Suppressor macrophage (primary cell): ENCODE measurements at places on chromosomes 12 and 14.

- DNase-seq = peak; percentile 77
Measured at GRCh38 chr14:34078117-34078743, 127.4 kb upstream of the EGLN3 start.

- DNase-seq = no peak
Measured at GRCh38 chr12:103924761-103925641, 5.2 kb upstream of the HSP90B1 start.

DNA sequence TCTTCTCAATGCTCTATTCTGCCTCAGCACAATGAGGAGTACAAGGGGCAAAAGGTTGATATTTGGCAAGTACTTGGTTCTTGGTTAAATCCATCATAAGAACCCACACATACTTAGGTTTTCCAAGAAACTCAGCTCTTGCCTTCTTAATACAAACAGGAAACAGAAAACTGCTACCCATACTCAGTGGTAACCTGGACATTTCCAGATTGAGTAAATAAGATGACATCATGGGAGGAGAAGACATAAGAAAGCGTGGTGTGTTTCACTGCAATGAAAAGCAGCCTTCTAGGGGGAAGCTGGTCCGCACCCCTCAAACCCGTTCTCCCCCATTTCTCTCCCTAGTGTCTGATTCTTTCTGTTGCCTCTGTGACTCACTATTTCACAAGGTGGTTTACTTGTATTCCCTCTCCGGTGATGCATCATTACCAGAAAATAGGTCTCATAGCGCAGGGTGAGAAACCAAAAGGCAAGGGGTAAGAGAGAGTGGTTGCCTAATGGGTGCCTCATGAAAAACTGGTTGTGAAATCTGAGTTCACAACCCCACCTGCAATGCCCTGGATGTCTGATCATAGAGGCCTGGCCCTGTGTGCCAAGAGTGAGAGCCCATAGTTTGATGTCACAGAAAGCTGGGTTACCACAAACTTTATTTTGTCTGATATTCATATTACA is 326.5 kb upstream of the TBX3 start:
- DNase-seq = no peak

DNA sequence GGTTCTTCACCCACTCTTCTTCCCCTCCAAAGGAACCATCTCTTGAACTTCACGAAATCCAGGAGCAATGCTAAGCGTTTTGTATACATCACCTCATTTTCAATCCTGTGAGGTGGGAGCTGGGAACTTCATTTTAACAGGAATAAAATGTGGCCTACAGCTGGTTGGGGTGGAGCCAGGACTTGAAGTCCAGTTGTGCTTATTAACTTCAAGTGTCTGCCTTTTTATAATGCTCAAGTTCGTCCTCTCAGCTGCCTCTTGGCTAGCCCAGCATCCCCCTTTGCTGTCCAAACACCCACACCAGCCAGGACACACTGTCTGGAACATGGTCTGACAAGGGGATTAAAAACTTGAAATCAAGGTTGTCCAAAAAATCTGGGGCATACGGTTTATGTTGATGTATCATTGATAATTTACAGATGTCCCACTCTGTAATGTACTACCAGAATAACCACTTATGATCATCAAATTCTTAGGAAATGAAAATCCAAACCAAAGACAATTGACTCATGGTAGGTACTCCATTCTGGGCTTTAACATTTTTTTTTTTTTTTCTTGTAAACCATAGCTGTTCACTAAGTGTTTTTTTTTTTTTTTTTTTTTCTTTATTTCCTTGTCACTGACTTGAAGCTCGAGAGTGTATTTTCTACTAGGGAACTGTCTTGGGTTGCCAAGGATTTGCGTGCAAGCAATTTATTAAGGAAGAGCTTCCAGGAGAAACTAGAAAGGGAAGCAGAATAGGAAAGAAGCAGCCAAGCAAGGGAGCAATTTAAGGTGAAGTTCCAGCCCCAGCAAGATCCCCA is 252.3 kb downstream of the EFCAB11 start:
- peak; percentile 21 for DNase-seq

DNA sequence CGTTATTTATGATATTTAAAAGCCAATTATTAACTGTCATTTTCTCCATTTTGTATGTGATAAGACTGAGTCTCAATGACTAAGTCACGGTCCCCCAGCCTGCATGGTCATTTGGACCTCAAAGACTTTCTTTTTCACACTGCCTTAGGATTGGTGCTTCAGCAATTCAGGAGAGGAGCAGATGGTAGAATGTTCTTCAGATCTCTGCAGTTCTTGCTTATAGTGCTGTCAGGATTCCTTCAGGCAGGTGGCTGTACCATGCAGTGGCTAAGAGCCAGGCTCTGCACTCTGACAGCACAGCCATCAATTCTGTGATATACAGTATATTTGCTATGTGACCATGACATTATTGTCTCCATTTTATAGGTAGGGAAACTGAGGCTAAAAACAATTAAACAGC is 18.7 kb downstream of the SSPN start:
- DNase-seq = no peak

DNA sequence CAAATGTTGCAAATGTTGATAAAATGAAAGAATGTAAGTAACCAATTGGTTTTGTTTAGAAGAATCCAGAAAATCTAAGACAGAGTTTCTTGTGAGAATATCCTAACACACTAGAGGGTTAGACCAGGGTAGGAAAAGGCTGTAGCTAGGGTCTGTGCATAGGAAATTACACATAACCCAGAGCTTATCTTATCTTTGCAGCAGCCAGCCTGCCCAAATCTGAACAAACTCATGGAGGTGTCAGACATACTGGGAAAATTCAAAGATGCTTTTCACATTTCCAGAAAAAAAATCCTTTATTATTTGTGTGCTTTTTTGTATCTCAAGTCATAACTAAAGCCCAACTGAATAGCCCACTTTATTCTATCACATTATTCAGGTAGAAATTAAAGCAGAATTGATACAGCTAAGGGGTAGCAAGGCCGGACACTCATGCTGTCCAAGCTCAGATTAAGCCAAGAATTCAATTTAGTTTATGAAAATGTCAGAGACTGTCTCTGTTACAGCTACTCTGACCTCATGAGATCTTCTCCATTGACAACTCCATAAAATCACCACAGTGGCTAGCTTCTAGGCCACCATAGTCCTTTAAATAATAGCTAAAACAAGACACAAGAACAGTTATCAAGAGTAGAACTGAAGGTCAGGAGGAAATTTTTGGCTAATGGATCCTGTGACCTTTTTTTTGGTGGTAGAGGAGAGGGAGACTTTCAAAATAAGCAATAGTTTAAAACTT is 169.6 kb upstream of the RASSF8 start:
- DNase-seq = no peak

GRCh38 chr14:52279408-52279807 is 11.9 kb downstream of the PTGDR start:
- peak; percentile 38 for DNase-seq

DNA sequence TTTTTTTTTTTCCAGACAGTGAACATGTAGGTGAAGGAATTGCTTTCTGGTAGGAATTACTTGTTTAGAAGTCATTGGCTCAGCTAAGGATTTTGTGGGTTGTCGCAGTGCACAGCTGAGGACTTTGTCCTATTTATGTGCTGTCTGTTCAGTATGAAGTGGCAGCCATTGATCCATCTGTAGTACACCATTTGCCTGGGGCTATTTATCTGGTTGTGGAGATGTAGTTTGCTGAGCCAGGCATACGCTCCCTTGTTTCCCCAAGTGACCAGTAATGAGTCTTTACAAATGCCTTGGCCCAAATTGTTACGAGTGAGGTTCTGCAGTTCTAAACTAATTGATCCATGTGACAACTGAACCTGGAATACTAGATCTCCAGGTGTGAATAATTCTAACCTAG is 140.1 kb downstream of the NRXN3 start:
- no peak for DNase-seq

DNA sequence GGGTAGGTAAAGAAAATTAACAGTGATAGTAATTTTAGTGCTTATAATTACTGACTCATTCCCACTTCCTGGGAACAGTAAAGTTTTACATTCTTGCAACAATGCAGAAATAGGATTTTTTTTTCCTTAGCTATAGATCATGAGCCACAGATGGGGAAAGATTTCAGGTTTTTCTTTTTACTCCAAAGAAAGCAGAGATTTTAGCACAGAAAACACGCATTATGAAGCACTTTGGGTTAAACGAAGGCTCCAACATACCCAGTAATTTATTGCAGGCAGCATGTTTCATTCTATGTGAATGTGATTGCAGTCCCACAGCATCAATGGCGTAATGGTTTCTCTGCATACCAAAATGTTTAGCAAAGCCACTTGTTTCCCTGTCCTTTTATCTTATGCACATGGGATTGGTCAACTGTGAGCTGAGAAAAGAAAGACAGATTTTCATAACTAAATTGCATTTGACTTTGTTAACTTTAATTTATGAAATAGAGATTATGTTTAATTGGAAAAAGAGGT is 124.6 kb upstream of the E2F7 start:
- no peak for DNase-seq
